ENCODE measurements at places on chromosomes 2 and 18.

DNA sequence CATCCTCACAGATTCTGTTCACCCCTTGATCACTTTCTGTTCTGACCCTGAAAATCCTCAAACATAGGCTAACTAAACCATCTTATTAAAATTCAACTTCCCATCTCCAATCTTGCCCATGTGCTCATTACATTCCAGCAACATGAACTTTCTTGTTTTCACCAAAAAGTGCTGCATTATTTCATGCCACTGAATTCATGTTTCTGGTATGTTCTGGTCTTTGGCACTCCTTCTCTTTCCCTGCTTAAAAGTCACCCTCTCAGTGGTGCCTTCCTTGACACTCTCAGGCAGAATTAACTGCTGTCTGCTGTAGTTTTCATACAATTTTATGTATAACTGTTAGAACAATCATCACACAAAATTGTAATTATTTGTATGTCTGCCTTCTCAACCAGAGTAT lies 247.7 kb upstream of the RBMS1 start:
- no peak for DNase-seq

GRCh38 chr2:109255654-109256053 lies 126.6 kb downstream of the SH3RF3 start:
- DNase-seq: no peak

DNA sequence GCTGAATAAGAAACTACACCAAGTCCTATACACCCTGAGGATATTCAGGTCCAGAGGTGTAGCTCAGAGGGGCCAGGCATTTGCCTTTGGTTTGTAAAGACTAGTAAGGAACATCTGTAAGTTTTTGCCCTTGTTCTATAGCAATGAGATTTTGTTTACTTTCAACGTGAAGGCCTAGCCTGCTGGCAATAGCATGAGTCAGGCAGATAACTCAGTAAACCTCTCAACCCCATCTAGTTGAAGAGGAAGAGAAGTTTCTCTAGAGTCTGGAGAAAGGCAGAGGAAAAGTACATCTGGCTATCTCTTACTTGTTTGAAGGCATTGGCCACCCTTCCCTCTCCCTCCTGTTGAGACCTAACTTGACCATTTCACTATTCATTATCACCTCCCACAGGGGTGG lies 70.3 kb upstream of the ZNF521 start:
- no peak for DNase-seq

- DNase-seq: no peak
These were observed 22.3 kb downstream of the COX7A2L start for GRCh38 chr2:42338567-42339190.

DNA sequence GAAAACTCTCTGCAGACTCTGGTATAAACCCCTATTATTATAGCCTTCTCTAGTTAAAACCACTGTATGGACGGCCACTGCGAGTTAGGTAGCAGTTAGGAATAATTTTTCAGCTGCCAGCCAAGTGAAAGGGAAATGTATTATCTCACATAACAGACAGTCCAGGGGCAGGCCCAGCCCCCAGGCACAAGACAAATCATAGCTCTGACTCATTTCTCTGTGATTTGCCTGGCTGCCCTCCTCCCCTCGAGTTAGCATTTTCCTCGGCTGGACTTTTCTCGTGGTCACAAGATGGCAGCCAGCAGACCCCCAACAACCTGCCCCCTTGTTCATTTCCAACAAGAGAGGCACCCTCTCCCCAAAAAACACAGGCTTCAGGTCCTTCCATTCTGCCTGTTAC lies 10.5 kb downstream of the VIT start:
- no peak for DNase-seq

- no peak for DNase-seq
These were observed 23.2 kb downstream of the RALB start for GRCh38 chr2:120275617-120276400.

GRCh38 chr2:202158796-202159195 lies 79.6 kb downstream of the SUMO1 start:
- DNase-seq: no peak

- no peak for DNase-seq
These were observed 629.6 kb upstream of the VRK2 start for GRCh38 chr2:57417007-57417406.

DNA sequence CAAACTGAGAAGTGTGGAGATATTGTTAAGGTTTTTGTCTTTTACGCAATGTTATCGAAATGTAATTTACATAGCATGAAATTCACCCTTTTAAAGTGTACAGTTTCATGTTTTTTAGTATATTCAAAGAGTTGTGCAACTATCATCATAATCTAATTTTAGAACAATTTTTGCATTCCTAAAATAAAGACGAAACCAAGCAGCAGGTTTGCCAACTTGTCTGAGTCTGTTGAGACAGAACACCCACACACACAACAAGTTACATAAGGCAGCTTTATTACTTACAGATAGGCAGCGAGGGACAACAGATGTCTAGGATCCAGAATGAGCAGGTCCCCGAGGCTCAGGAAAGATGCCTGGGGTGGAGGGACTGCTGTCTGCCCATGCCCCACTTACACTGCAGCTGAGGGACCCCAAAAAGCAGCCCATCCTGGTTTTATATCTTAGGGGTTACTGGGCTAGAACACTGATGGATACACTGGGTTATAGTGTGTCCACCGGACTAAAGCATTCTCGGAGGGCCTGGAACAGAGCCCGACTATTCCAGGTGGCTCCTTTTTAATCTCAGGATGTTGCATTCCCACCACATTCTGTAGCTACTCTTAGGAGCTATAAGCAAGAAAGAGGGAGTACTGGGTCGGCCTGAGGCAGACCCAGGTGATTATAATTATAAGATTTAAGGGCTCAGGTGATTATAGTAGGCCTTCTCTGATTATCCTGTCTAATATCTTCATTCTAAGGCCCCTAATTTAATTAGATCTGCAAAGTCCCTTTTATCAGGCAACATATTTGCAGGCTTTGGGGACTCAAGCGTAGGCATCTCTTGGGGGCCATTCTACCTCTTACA lies 150.2 kb upstream of the DOK6 start:
- no peak for DNase-seq

- no peak for DNase-seq
These were observed 46.7 kb upstream of the PDIA6 start for GRCh38 chr2:10859278-10859677.

- DNase-seq: no peak
These were observed 137.0 kb upstream of the FANCL start for GRCh38 chr2:58378152-58378551.
